ENCODE measurements at places on chromosomes 11 and 22. TPM values are rescaled to one million over a fixed set of nuclear protein-coding genes. Genes with fewer than 3 reads are reported as not detected.

Gene SLC43A1
- 15.8 TPM for total RNA-seq

GRCh38 chr11:21295508-21295907, 626.1 kb downstream of the NELL1 start:
- DNase-seq, result no peak

- no peak for DNase-seq
These were observed 22.3 kb downstream of the SLC6A5 start for GRCh38 chr11:20621679-20622078.

DNA sequence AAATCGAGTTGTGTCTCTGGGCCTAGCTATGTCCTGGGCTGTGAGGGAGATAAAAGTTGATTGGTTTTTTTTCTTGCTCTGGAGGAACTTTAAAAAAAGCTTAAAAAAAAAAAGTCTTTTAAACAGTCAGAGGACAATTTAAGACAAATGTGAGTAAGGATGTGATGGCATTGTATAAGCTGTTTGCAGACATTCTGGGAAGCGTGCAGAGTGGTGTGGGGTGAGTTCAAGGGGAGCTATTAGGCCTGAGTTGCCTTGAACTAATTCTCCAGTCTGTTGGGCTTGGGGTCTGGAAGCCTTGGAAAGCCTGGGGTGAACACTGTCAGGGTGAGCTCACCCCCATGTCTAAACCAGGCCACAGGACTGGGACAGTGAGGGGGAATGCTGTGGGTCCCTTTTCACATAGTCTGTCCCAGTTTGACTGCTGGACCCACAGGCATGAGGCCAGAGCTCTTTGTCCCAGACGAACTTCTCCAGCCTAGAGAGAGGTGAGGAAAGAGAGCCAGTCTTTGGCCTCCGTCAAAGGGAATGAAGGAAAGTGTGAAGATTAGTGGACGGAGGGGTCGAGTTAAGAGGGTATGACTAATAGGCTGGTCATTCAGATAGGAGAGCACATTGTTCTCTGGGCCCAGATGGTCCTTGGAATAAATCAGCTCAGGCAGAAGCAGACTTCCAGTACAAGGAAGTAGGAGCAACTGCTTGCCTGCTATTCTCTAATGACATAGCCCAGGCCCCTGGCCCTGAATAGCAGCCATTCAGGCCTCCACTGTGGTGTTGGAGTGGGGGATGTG, 76.4 kb upstream of the NNMT start:
- no peak for DNase-seq

- DNase-seq, result no peak
These were observed 687 bp downstream of the ZNF202 start for GRCh38 chr11:123740787-123741158.

DNA sequence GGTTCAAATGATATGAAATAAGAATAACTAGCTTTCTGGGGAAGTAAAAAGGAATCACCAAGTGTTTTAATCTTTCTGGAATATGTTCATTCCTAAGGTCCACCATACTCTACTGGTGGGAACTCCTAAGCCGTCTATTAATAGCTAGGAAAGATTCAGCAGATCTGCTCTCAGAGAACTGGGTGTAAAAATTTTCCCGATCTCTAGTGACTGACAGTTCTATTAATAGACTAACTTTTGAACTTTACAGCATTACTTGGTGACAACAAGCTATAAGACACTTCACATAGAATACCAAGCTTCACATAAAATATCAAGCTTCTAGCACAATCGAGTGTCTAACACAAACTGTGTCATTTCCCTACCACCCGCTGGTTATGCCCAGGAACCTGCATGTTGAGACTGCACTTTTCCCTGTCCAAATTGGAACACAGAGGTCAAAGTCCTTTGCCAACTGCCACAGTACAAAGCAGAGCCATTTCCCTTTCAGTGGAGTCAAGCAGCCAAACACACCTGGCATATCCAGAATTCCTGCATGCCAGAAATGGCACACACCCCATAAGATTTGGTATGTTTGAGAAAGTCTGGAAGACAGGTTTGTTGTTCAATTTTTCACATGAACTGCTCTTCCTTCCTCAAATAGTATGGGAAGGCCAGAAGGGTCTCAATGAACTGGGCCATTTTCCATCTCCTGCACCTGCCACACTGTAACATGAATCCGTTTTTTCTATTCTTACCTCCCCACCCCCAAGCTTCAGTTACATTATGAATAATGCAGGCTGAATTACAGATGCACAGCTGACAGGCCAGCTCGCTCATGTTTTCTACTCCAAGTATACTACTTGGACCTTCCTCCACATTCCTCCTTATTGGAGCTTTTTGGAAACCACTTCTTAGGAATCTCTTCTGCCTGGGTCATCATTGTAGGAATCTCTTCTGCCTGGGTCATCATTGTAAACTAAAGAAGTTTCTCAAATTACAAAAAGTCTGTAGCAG, 3.7 kb downstream of the OSBP start:
- DNase-seq, result no peak

- no peak for DNase-seq
These were observed 25.8 kb upstream of the FXYD6 start for GRCh38 chr11:117902001-117902845.

All from aorta (tissue), 5 donors.